Stimulated activated CD4-positive, alpha-beta T cell treated with anti-CD3 and anti-CD28 coated beads, Interleukin-1b, Interleukin-23, amount 100 ng/mL, for 24 hours (primary cell): ENCODE measurements at places on chromosomes 6 and 20.

DNA sequence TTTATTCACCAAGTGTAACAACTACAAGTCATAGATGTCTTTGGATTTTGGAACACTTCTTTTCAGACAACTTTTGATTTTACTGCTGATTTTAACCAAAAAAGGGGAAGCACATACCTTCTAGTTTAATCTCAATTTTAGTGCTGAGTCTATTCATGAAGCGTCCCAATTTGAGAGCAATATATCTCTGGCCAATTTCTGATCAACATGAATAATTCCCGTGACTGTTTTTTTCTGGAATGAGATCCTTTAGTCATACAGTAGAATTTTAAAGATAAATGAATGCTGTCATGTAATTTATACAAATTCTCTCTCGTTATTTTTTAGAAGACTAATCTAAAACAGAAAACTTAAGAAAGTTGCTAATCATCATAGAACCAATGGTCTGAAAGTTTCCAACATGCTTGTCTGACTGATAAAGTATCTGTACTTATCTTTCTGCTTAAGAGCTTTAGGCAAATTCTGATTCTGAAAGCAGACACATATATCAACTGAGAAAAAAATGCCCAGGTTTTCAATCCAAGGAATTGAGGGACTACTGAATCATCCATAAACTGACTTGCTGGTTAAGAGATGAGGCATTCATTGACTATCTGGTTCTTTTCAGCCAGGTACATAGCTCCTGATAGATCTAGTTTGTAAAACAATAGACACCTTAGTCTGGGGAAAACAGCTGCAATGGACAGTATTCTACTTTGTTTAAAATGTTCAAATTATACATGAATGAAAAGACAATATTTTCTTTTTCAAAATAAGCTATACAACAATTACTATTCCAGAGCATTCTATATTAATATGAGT lies 657.5 kb downstream of the RFPL4B start:
- DNase-seq: no peak

DNA sequence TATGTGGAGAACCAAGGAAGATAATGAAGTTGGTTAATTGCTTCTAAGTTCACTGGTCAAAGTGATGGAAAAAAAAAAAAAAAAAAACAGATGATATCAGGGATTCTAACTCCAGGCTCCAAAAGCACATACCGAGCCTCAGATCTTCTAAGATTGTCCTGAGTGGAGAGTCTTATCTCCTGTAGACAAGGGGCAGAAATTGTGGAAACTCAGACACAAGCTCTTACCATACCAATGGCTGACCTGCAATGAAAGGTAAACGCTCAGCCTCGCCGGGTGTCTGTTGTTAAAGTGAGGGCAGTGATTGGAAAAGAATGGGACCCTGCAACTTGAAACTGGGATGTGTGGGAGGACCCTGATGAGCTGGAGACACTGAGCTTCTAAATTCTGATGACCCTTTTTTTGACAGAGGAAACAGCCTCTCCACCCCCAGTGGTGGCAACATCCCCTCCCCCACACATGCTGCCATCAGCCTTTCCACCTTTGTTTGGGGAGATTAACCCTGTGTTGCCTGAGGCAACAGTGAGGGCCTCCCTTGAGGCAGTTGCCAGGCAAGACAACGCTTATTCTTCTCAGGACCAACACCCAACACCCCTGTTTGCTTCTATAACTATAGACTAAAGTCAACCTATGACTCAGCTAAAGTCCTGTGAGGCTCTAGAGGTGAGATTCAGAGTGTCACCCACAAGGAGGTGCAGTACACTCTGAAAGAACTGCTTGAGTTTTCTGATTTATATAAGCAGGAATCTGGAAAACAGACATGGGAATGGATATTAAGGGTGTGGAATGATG lies 154.0 kb downstream of the THBS2 start:
- no peak for DNase-seq

DNA sequence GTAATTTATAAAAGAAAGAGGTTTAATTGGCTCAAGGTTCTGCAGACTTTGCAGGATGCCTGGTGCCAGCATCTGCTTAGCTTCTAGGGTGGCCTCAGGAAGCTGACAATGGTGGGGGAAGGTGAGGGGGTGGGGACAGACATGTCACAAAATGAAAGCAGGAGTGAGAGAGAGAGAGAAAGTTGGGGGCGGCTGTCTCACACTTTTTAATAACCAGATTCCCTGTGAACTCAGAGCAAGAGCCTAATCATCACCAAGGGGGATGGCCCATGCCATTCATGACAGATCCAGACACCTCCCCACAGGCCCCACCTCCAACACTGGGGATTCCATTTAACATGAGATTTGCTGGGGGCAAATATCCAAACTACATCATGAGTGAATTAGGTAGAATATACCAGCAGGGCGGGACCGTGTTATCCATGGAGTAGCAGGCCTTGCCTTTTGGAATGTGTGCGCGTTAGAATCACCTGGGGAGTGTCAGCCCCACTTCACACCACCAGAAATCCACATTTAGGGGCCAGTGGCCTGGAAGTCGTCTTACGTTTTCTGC lies 258.8 kb downstream of the CDH4 start:
- DNase-seq: no peak

- no peak for DNase-seq
Measured at GRCh38 chr20:61765871-61766654, 299.6 kb downstream of the TAF4 start.

DNA sequence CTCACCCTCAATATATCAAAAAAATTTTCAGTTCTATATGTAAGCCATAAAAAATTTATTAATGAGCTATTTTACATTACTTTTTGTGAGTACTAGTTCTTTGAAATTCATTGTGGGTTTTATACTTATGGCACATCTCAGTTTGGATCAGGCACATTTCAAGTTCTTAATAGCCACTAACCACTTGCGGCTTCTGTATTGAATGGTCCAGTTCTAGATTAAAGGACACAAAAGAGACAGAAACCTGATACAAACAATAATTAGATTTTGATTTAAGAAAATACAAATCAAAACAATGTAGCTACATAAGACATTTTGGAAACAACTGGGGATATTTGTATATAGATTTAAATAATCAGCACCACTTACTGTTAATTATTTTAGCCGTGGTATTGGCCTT lies 86.6 kb upstream of the RNF24 start:
- DNase-seq: no peak

GRCh38 chr6:168926306-168926705 lies 327.3 kb downstream of the THBS2 start:
- no peak for DNase-seq

DNA sequence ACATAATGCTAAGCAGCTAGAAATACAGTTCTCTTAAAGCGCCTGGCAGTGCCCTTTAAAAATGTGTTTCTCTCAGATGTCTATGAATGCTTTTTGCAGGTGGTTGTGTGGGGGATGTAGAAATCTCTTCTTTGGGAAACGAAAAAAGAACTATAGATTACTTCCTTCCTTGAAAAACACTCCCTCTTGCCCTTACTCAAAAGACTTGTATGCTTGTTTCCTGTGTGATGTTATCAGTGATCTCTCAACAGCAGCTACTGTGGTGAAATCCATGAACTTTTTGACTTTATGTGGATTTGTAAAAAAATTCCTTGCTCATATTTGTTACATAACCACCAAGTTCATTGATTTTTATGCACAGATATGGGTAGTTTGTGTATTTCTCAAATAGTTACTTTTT lies 916.5 kb downstream of the QKI start:
- no peak for DNase-seq

GRCh38 chr6:123527406-123527805 lies 109.3 kb downstream of the TRDN start:
- DNase-seq: no peak

GRCh38 chr6:33505548-33506370 lies 51.4 kb downstream of the ZBTB9 start:
- DNase-seq: no peak

GRCh38 chr6:4849226-4850022 lies 73.2 kb downstream of the CDYL start:
- DNase-seq: no peak

DNA sequence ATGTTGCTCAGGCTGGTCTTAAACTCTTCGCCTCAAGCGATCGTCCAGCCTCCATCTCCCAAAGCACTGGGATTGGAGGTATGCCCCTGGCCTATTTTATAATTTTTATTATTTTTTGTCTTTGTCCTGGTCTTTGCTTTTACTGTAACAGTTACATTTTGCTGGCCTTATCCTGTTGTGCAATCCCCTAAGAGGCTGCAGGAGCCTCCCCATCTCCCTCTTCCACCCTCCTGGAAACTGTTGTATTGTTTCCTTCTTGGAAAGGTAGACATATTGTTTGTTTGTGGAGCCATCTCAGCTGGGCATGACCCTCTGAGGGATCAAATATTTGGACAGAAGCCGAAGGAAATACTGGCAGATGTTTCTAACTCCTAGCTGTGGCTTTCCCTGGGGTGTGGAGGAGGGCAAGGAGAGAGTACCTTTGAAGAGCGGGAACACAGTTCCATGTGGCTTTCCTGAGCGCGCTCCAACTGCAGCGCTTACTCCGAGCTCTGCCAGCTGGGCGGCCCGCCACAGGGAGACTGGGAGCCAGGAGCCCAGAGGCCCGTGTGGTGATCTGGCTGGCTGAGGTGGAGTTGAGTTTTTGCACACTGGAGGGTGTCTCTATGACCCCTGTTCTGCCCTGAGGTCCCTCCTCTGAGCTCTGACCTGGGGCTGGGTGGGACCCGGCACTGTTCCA lies 4.9 kb downstream of the MAPK13 start:
- no peak for DNase-seq

- DNase-seq: no peak
Measured at GRCh38 chr6:14373648-14374437, 256.3 kb downstream of the CD83 start.

GRCh38 chr6:43405354-43405753 lies 22.0 kb upstream of the ABCC10 start:
- no peak for DNase-seq

- no peak for DNase-seq
Measured at GRCh38 chr20:44792796-44793195, 17.6 kb downstream of the RIMS4 start.

DNA sequence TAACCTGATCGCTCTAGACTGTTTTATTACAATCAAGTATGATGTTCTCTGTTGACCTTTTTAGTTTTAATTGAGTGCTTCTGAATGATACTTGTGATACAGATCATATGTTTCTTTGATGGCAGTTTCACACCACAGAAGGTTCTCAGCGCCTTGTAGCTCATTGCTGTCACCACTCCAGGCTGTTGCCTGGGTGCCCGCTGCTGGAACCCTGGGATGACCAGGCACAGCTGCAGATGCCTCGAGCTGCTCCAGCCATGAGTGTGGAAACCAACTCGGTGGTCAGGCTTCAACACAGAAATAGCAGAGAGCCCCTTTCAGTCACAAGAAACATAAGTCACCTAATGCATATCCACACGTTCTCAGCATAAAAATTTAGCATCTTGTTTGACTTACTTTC lies 112.7 kb downstream of the RPP40 start:
- no peak for DNase-seq

DNA sequence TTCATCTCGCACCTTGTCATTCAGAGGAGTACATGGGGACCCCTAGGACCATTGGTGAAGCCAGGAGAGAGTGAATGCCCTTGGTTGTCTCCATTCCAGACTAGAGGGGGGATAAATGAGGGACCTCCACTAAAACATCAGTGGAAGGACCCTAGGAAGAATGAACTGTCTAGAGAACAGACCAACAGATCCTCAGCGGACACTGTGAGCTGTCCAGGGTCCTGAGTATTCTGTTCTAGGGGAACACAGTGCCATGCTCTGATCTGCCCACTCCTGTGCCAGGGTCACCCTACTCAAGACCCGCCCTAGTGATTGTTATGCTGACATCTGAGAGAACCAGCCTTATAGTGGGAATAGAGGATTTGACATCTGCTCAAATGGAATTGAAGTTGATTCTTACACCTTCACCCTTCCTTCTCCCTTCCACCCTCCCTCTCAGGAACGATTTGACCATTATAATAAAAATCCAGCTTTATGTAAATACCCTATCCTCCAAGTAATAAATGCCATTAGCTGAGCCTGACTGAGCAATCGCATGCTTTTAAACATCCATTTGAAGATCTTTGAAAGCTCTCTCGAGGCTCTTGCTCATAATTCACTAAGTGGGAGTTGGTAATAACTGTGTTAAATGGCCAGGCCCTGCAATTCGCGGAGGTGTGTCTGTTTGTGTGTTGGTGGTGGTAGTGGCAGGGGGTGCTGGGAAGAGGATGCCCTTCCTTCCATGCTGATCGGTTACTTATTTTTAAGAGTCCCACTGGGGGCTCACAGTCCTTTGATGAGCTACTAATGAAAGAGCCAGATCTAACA lies 43.6 kb upstream of the SLC32A1 start:
- DNase-seq: no peak

- no peak for DNase-seq
Measured at GRCh38 chr6:8858854-8859331, 423.5 kb upstream of the SLC35B3 start.

DNA sequence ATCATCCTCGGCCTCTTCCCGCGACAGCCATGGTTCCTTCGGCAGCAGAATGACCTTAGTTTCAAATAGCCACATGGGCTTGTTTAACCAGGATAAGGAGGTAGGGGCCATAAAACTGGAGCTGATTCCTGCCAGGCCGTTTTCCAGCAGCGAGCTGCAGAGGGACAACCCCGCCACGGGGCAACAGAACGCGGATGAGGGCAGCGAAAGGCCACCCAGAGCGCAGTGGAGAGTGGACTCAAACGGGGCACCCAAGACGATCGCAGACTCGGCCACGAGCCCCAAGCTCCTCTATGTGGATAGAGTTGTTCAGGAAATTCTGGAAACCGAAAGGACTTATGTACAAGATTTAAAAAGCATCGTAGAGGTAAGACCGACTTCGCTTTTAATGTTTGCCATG lies 131.8 kb upstream of the MTHFD1L start:
- no peak for DNase-seq

DNA sequence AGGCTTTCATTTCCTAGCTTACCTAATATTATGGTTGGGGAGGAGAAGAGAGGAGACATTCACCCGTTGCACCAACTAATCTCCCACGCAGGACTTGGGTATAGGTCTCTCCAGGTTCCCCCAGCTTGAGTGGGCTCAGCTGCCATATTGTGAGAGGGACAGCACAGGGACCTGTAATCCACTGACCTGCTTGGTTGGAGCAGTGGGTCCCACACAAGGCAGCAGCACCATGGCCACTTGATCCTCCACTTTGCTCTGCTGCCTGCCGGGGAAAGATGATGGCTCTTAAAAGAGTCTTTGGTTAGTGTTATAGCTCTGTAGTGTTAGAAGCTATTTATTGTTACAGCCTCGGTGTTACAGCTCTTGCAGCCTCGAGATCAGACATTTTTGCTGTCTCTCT lies 22.5 kb upstream of the ECHDC1 start:
- no peak for DNase-seq

DNA sequence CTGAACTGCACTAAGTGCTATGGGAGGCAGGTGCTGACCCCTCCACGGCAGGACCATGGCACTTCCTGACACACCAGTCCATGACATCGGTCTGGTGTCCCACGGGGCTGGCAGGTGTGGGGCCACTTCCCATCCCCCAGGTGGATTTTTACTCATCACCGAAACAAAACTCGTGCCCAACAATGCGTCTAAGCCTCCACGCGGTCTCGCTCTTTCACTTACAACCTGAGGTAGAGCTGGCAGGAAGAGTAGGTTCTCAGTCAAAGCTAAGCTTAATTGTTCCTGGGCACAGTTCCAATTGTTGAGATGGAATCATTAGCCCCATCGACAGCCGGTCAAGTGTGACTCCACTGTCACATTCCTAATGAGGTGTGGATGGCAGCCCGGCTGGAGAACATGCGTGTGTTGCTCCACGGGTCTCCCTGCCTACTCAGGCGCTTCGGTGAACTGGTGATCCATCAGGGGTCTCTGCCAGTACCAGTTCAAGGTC lies 125.7 kb downstream of the SLC23A2 start:
- DNase-seq: no peak
